SHP77 (cell line): ENCODE measurements at places on chromosomes 16 and 17.

- no peak for DNase-seq
Observed at GRCh38 chr17:37714897-37715296, 30.0 kb downstream of the HNF1B start.

GRCh38 chr16:85451641-85452363, 161.3 kb upstream of the GSE1 start:
- DNase-seq, result peak; percentile 58

DNA sequence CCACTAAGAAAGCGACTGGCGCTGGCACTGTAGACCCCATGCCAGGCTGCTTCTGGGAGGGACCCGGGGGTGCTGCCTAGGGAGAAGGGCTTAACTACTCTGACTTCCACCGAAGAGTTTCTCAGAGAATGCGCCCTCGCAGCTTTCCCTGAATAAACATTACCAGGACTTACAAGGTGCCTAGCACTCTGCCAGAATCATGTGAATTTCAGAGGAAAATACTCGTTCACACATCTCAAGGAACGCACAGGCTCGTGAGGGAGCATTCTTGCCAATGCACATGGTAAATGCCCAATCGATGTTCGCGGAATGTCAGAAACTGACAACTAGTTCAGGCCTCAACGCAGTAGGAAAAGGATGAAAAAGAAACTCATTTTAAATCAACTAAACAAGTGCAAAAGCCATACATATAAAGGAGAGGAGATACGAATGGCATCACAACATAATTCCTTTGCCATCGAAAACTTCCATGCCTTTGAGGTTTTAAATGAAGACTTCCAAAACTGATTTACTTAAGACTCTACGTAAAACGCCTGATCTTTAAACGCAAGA, 999 bp downstream of the CMC2 start:
- DNase-seq, result no peak

DNA sequence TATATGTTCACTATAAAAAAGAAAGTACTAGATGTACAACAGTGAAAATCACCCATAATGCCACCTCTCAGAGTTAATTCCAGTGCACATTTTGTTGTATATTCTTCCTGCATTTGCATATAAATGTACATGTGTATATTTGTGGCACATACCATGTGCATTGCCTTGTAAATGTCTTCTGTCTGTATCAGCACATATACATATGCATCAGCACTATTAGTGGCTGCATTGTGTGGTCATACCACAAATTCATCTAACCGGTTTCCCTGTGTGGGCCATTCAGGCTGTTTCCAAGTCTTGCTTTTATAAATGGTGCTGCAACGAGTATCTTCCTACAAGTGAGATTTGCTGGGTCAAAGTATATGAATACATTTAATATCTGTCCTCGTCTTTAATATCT, 6.5 kb downstream of the KSR1 start:
- DNase-seq, result no peak

GRCh38 chr17:82808921-82809905, 30.6 kb downstream of the ZNF750 start:
- no peak for DNase-seq

DNA sequence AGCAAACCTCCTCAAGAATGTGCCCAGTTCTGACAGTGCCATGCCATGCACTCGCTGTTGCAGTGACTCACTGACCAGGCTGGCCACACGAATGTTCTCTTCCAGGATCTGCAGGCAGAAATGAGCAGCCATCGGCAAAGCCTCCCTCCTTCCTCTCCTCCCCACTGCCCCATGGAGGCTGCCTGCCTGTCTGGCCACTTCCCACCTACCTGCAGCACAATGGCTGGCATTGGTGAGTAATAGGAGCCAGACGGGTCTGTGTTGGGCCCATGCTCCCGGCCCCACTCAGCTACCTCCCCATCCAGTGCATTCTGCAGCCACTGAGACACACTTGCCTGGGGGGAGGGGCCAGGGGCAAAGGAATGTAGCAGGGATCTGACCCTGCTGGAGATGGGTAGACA, 2.8 kb upstream of the MATCAP1 start:
- DNase-seq, result no peak

GRCh38 chr17:5897275-5897911, 172.8 kb upstream of the WSCD1 start:
- no peak for DNase-seq

- no peak for DNase-seq
Observed at GRCh38 chr17:62064791-62065563, at the start of gene MED13. Gene MED13, minus strand, starts transcription at chr17:62065278. Its CDS starts 73 bp downstream, at chr17:62065205.

DNA sequence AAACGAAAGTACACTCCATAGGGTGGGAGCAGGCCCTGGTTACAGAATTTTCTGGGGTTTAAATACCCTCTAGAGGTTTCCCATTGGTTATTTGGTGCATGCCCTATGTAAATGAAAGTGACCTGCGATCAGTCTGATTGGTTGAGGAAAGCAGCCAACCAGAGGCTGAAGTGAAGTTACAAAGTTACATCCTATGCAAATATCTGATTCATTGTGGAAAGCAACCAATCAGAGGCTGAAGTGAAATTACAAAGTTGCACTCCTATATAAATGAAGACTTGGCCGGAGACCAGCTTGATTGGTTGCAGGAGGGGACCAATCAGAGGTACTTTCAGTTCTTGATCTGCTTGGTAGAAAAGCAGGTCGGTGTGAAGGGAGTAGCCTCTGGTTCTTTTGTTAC, 24.4 kb downstream of the NAA60 start:
- no peak for DNase-seq

GRCh38 chr16:15732416-15732815, 82.4 kb downstream of the NDE1 start:
- no peak for DNase-seq

DNA sequence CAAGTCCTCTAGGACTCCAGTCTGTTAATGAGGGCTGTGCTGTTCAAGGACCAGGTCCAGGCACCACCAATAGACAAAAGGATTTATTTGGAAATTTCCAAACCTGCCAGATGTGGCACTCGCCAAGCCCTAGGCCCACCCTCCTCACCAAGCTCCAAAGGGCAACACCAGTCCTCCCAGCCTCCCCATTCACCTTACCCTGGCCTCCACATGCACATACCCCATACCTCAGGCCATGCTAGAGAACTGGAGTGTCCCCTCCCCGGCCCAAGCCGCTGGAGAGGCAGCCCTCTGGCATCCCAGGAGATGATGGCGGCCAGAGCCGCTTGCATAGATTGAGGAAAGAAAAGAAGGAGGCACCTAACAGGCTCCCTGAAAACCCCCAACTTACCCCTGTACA, 4.6 kb upstream of the FTSJ3 start:
- no peak for DNase-seq

DNA sequence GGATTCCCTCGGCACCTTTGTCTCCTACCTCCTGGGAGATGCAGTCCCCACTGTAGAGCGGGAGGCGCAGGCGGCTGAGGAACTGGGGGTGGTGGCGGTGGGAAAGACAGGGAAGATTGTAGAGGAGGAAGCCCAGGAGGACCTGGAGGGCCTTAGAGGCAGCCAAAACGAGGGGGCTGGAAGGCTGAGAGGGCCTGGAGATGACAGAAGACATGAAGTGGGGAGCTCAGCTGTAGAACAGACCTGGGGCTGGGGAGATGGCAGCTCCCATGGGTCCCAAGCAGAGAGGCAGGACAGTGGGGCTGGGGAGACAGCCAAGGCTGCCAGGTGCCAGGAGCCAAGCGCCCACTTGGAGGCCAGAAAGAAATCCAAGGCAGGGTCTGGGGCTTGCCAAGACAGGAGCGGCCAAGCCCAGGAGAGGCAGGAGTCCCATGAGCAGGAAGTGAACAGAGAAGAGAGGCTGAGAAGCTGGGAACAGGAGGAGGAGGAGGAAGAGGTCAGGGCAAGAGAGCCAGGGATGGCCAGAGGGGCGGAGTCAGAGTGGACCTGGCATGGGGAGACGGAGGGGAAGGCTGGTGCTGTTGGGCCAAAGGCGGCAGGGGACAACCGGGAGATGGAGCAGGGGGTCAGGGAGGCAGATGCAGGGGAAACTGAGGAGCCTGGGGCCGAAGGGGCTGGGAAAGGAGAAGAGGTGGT, 803 bp downstream of the APOBR start:
- no peak for DNase-seq

DNA sequence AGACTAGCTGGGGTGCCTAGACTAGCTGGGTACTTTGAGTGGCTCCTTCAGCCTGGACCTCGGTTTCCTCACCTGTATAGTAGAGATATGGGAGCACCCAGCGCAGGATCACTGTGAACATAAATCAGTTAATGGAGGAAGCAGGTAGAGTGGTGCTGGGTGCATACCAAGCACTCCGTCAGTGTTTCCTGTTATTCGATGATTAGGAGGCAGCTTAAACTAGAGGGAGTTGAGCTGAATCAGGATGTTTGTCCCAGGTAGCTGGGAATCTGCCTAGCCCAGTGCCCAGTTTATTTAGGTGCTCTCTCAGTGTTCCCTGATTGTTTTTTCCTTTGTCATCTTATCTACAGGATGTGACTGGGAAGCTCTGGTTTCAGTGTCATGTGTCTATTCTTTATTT, 8.4 kb upstream of the TMEM235 start:
- DNase-seq, result no peak

DNA sequence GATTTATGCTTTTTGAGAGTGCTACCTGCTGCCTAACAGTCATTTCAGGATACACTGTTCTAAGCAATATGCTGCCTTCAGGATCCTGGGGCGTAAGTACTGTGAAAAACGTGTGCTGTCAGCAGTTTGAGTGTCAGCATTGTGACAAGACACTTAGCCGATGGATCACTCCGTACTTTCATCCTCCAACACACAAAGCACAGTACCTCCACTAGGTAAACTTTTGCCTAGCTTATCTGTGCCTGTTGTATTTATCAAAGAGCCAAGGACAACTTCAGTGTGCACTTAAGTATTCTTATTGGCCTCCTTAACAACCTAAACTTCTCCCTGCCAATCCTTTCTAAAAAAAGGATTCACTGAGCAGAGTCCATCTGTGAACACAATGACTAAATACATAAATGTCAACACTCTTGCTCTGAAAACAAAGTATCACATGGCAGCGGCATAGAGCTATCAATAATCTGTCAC, 33.8 kb upstream of the PHLPP2 start:
- DNase-seq, result no peak

DNA sequence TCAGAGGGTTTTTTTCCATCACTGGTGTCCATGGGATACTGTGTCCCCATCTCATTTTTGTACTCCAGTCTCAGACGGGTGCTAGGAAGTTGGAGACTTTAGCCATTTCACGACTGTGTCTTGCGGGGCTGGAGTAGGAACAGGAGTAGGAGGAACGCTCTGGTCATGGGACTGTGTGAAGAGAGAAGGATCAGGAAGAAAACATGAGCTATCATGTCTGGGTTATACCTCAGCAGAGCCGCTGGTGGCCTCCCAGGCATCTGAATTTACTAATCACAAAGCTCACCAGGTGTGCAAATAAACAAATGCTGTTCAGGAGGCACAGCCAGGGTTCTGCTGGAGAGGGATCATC, 225.4 kb downstream of the SEC14L1 start:
- peak; percentile 76 for DNase-seq

DNA sequence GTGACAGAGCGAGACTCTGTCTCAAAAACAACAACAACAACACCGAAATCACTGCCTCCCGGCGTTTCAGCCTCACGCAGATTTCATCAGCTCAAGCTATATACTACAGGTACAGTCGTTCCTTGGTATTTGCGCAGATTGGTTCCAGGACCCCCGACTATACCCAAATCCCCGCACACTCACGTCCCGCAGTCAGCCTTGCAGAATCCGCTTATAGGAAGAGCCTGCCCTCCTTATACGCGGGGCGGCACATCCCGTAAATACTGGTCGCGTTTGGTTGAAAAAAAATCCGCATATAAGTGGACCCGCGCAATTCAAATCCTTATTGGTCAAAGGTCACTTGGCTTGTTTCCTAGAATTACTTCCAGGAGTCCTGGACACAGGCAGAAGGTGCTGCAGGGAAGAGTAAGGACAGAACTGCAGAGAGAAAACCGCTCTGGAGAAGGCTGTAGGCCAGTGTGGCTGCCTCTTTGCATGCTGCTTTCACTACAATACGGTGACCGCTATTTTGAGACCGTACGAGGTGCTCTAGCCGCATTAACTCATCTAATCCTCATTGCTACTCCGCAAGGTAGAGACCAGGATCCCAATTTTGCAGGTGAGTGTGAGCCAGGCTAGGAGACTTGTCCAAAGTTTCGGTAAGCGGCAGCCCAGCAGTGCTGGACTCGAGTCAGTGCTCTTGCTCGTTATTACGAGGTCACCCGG, 718 bp downstream of the NDUFAB1 start:
- DNase-seq, result no peak

DNA sequence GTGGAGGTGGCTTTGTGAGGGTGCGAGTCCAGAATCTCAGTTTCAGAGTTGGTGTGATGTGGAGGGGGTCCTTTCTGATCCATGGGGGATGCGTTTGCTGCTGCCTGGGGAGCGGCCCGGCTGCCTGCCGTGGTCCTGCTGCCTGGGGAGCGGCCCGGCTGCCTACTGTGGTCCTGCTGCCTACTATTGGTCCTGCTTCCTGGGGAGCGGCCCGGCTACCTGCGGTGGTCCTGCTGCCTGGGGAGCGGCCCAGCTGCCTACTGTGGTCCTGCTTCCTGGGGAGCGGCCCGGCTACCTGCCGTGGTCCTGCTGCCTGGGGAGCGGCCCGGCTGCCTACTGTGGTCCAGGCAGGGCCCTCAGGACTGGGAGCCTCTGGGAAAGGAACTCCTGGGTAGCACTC, 61.5 kb upstream of the ZNF750 start:
- no peak for DNase-seq

- DNase-seq, result no peak
Observed at GRCh38 chr17:46061435-46061834, 62.4 kb downstream of the STH start.

- no peak for DNase-seq
Observed at GRCh38 chr16:85400305-85401205, 212.6 kb upstream of the GSE1 start.

- DNase-seq, result no peak
Observed at GRCh38 chr16:23128056-23128455, 21.2 kb downstream of the USP31 start.

GRCh38 chr16:83732536-83732935, 75.2 kb upstream of the HSBP1 start:
- peak; percentile 49 for DNase-seq

GRCh38 chr16:30096862-30097563, 1.0 kb upstream of the YPEL3 start:
- no peak for DNase-seq

GRCh38 chr17:12546983-12547382, 118.7 kb upstream of the MYOCD start:
- no peak for DNase-seq

DNA sequence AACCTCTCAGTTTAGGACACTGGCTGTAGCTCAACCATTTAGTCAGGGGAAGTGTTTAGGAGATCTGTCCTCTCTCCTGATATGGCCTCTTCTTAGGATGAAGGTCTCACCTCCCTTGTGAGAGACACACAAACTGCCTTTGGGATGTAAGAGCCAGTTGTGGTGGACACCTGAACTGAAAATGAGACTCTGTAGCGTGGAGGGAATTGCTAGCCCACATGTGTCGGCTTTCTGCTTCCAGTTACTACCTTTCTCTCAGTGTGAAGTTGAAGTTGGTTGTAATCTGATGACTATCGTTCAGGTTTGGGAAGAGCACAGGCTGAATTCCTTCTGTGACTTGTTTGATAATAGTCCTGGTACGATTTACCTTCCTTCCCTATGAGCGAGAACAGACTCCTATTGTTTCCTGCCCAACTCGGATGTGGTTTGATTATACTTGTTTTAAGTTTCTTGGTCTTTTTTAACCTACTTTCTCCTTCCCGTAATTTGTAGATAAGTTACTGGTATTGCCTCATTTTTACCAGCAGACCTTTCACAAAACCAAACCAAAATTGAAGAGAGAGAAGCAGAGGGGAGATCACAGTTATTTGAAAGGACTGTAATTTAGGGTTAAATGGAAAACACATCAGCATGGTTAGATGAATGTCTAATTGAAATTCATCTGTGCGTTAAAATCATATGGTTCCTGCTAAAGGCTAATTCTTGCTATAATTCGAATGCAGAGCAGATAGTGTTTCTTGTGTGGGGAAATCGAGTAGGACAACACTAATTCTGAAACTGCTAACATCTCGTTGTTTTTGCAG, 43.2 kb downstream of the CLEC16A start:
- DNase-seq, result no peak
